Naive thymus-derived CD8-positive, alpha-beta T cell (primary cell): ENCODE measurements at places on chromosomes 3 and 15. TPM values are rescaled to one million over a fixed set of nuclear protein-coding genes. Genes with fewer than 3 reads are reported as not detected.

C3orf22 gene
- not detected for polyA plus RNA-seq

- H3K27ac ChIP-seq, result peak within 1 kb of the TSS; percentile 19
- H3K27me3 ChIP-seq, result peaks cover 29% of the 10 kb centered on the region
- H3K36me3 ChIP-seq, result no peaks in the 10 kb centered on the region
- no peak for DNase-seq
- no peak within 1 kb of the TSS for H3K4me3 ChIP-seq
- peaks cover 21% of the 10 kb centered on the region for H3K4me1 ChIP-seq
Measured at GRCh38 chr3:186612721-186613636, at the start of gene AHSG. Gene AHSG, plus strand, starts transcription at chr3:186613060. Its CDS starts 82 bp downstream, at chr3:186613142.

MANF gene
- polyA plus RNA-seq, result 45.3 TPM

TNFAIP8L3 gene
- polyA plus RNA-seq, result not detected

- H3K36me3 ChIP-seq, result peaks cover 4% of the 10 kb centered on the region
- H3K27me3 ChIP-seq, result no peaks in the 10 kb centered on the region
- H3K27ac ChIP-seq, result peak overlapping the region; percentile 78
- peaks cover 85% of the 10 kb centered on the region for H3K4me1 ChIP-seq
Measured at GRCh38 chr3:136883967-136884720, 22.1 kb downstream of the NCK1 start.

DNA sequence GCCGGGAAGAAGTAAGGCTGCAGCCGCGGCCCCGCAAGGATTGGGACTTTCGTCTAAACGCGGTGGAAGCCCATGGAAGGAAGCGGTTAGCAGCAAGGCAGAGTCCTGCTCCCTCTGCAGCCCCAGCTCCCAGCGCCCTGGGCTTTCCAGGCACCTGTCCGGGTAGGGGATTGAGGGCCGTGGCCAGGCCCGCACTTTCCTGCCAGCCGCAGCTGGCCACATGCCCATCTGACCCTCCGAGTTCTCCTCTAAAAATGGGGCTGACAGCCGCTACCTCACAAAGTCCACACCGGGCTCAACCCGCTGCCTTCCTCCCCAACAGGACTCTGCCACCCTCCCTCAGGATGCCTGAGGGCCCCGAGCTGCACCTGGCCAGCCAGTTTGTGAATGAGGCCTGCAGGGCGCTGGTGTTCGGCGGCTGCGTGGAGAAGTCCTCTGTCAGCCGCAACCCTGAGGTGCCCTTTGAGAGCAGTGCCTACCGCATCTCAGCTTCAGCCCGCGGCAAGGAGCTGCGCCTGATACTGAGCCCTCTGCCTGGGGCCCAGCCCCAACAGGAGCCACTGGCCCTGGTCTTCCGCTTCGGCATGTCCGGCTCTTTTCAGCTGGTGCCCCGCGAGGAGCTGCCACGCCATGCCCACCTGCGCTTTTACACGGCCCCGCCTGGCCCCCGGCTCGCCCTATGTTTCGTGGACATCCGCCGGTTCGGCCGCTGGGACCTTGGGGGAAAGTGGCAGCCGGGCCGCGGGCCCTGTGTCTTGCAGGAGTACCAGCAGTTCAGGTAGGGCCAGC, 1.9 kb downstream of the NEIL1 start:
- no peak for DNase-seq
- H3K36me3 ChIP-seq, result peaks cover 3% of the 10 kb centered on the region
- H3K4me3 ChIP-seq, result peak overlapping the region; percentile 74
- peaks cover 41% of the 10 kb centered on the region for H3K4me1 ChIP-seq
- H3K27ac ChIP-seq, result peak overlapping the region; percentile 76

KIF23 gene
- polyA plus RNA-seq, result not detected

MNS1 gene
- not detected for polyA plus RNA-seq

GRCh38 chr15:58472821-58473581, 41.2 kb downstream of the LIPC start:
- no peaks in the 10 kb centered on the region for H3K27me3 ChIP-seq
- no peaks in the 10 kb centered on the region for H3K36me3 ChIP-seq
- peaks cover 35% of the 10 kb centered on the region for H3K4me1 ChIP-seq
